ENCODE measurements at places on chromosomes 3 and 15.

DNA sequence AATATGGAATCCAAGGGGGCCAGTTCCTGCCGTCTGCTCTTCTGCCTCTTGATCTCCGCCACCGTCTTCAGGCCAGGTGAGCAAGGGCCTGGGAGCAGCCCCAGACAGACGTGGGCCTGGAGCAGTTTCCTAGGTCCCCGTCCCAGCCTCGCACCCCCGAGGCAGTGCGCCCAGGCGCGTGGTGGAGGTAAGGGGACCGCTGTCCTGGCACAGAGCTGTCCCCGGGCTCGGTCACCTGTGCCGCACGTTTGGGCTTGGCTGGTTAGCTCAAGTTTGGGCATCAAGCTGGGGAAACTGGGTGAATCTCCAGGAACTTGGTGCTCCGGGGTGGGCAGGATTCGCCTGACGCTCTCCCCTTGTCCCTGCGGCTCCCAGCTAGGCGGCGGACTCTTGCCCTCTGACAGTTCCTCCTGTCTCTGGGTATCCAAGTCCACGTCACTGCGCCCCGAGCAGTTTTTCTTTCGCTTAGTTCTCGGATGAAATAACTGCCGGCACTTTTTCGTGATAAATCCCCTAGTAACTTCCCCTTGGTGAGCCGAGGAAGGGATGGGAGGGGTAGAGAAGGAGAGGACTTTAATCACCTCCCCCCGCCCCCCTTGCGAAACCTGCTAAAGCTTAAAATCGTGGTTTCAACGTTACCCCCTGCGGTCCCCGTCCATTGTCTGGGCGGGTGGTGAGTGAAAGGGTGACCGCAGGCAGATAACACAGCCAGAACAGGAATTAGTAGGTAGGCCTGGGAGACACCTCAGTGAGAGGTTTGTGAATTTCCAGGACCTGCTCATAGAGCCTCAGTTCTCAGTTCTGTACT, 901 bp downstream of the ALCAM start:
- peak; percentile 14 for DNase-seq

DNA sequence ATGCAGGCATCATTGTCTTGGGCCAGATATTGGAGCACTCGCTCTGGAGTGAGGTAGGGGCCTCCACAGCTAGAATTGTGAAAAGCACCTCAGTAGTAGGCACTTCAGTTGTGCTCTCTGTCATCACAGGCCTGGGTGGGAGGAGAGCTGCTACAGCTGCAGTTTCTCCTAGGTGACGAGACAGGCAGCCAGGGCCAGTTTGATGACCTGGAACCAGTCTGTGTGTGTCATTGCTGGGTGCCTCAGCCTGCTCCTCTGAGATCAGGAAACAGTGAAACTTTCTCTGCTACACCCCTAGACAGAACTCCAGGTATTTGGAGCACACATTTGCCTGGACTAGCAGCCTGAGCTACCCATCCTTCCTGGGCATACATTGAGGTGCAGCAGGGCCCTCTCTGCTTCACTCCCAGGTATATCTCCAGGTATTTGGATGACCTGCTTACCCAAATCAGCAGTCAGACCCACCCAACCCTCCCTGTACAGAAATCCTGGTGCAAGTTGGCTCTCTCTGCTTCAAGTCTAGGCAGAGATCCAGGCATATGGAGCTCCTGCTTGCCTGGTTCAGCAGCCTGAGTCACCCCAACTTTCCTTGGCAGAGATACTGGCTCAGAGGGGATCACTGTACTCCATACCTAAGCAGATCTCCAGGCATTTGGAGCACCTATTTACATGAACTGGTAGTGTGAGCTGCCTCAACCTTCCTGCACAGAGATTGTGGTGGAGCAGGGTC, 54.3 kb upstream of the SGO1 start:
- DNase-seq: no peak

DNA sequence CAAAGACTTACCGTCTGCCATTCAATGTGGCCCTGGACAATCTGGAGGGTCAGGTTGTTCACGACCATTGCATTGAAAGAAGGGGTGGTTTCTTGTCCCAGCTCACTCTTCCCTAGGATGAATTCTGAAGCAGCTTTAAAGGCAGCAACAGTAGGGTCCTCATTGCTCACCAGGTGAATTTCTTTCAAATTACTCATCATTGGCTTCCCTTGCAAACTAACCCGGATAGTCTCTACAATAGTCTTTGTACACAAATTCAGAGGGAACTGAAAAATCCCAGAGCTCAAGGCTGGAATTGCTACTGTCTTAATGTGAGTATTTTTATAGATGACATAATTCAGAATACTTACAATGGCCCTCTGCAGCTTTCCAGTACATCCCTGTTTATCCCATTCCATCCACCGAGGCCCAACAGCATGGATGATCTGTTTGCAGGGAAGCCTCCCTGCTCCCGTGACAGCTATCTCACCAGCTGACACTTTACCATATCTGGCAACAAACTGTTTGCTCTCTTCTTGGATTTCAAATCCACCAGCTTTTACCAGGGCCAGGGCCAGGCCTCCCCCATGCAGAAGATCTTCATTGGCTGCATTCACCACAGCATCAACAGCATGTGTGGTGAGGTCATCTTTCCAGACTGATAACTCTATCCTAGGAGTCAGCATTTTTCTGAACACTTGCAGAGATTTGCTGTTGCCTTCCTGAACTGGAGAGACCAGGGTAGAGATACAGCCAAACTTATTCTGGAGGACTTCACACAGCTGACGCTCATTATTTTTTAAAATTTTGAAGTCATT, 8.6 kb downstream of the PARP9 start:
- DNase-seq: no peak

- DNase-seq: no peak
Observed at GRCh38 chr3:140376136-140376889, 301.6 kb upstream of the TRIM42 start.

GRCh38 chr3:150960708-150961684, 11.5 kb downstream of the CLRN1 start:
- no peak for DNase-seq

DNA sequence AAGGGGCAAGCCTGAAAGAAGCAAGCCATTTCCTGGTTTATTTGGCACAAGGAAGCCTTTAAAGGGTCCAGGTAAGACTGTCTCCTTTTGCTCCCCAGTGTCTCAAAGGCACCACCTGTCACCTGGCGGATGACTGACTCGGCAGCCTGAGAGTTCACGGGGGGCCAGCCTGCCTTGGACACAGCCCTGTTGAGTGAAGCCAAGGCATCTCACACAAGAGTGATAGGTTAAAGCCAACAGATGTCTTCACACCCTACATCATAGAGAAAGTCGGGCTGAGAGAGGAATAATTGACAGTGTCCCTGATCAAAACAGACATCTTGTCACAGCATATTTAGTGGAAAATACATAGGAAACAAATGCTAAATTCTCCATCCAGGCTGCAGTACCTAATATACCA, 28.2 kb upstream of the LIPC start:
- no peak for DNase-seq

GRCh38 chr3:10259798-10260197, 11.5 kb downstream of the TATDN2 start:
- no peak for DNase-seq

DNA sequence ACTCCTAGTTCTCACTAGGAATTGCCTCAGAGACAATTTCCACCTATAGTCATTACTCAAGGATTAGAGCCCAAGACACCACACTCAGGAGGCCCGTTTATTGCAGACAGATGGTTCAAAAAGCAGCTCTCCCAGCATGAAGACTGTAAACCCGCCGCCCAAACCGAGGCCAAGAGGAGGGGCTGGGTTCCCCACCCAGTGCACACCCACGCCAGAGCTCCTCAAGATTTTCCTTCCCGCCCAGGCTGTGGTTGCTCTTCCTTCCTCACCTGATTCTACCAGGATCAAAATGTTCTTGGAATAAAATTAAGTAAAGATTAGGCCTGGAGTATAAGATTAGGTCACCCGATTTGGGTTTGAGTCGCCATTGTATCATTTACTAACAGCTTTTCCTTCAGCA, 364.4 kb downstream of the MECOM start:
- no peak for DNase-seq

GRCh38 chr3:56573501-56573900, 16.5 kb downstream of the CCDC66 start:
- DNase-seq: no peak

GRCh38 chr3:46923559-46924350, 46.2 kb downstream of the PTH1R start:
- peak; percentile 63 for DNase-seq

- no peak for DNase-seq
Observed at GRCh38 chr3:172211123-172211522, 171.7 kb downstream of the FNDC3B start.

DNA sequence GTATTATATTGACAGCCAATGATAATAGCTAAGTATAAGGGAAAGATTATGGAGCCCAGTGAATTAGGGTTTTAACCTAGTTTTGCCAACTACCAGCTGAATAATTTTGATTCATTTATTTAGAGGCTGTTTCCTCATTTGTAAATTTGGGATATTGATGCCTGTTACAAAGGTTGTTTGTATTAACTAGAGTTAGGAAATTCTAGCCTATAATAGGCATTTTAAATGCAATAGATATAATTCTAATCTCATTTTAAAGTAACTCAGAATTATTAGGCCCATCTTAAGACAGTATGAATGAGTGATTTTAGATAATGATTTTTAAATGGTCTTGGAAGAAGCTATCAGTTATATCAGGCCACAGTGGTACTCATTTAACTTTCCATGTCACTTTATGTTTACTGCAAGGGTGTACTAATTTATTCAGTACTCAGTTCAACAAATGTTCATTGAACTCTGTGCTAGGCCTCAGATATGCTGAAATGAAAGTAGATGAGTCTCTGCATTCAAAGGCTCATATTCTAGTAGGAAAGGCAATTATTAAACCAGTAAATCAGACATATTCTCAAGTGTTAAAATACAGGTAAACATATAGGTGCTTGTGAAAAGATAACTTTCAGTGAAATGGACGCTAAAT, 200.8 kb downstream of the KLHL25 start:
- DNase-seq: no peak

DNA sequence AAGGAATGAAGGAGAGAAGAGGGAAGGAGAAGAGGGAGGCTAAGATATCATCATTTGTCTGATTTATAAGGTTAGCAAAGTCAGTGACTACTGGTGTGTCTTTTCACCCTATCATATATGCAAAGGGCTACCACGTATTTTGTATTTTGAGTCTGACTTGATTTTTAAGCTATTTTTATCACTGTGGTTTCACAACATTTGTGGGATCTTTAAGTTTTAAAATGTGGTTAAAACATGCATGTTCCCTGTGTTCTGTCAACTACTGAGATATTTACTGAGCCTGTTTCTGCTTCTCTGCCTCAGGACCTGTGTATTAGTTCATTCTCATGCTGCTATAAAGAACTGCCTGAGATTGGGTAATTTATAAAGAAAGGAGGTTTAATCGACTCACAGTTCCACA, 22.5 kb upstream of the SPTSSB start:
- DNase-seq: no peak

DNA sequence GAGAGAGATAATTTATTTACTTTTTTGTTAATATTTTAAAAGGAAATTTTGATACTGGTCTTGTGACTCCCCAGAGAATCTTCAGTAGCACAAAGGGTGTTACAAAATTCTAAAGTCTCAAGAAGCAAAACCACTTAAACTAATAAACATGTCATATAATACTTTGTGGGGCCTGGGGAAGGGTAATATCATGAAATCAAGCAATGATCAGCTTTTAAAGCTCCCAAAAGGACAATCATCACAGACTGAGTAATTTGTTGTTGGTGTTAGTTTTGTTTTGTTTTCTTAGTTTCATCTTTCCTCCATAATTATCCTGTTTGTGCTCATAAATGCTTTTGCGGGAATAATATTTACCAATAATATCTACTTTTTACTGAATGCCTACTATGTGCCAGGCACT, 55.0 kb downstream of the TMEM212 start:
- DNase-seq: no peak

DNA sequence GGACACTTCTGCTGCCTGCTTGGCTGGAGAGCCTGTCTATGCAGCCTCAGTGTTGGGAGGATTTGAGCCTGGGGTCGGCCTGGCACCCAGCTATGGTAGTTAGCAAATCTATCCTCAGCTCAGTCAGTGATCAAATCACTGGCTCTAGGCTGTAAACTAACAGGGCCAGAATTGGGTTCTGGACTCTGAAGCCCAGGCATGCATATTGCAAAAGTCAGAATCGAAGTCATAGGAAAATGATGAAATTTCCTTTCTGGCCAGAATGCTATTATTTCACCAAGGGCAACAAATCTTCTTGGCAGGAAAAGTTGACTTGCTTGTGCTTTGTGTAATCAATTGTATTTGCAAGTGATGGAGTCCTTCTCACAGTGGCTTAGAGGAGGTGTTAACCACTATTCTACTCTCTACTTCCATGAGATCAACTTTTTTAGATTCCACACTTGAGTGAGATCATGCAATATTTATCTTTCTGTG, 482.6 kb upstream of the TPRG1 start:
- DNase-seq: no peak

DNA sequence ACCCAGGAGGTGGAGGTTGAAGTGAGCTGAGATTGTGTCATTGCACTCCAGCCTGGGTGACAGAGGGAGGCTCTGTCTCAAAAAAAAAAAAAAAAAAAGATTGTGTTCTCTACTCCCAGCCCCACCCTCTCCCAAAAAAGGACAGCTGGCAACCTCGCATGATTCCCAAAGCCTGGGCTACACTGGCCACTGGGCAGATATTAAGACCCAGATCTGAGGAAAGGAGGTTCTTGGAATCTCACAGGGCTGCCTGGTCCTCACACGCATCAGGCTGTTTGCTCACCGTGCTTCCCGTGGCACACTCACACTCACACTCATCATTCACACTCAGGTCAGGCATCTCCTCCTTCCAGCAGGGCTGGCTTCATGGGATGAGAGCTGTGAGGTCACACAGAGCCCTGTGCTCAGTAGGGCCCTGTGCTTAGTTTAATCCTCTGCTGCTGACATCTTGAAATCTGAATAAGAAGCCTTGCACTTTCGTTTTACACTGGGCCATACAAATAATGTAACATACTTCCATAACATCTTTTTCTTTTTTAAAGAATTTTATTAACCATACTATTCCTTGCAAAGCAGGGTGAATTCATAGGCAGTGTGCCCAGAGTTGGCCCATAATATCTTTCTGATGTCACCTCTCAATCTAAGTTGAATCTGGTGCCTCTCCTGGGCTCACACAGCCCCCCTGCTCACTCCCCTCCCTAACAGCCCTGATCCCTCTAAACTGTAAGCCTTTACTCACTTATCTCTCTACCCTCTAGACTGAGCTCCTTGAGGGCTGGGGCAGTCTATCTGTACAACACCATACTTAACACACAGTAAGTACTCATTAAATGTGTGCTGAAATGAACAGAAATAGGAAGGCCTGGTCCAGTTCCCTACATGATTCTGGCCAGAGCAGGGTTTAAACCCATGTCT, 50.2 kb upstream of the C15orf39 start:
- no peak for DNase-seq
